ENCODE measurements at places on chromosomes 6 and 20.

DNA sequence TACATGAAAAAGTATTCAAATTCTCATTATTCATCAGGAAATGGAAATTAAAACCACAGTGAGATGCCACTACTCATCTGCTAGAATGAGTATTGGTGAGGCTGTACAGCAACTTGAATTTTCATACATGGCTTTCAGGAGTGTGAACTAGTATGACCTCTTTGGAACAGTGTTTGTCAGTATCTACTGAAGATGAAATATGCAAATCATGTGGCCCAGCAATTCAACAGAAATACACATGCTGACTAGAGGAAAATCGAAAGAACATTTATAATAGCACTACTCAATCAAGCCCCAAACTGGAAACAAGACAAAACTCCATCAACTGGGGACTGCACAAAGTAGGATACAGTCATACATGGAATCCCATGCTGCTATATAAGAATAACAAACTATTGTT is 102.2 kb downstream of the DCDC2 start:
- peaks cover 2% of the 10 kb centered on the region for H3K27me3 ChIP-seq
- no peak overlapping the region for H3K27ac ChIP-seq
- DNase-seq: no peak
- no peaks in the 10 kb centered on the region for H3K4me1 ChIP-seq
- no peaks in the 10 kb centered on the region for H3K36me3 ChIP-seq
- H3K4me3 ChIP-seq: no peak overlapping the region

GRCh38 chr6:6588924-6589709 is 597 bp downstream of the LY86 start:
- no peak overlapping the region for H3K4me3 ChIP-seq
- no peak overlapping the region for H3K27ac ChIP-seq
- no peaks in the 10 kb centered on the region for H3K27me3 ChIP-seq
- no peaks in the 10 kb centered on the region for H3K36me3 ChIP-seq
- H3K4me1 ChIP-seq: no peaks in the 10 kb centered on the region

GRCh38 chr6:42629845-42630244 is 66.0 kb downstream of the UBR2 start:
- H3K27ac ChIP-seq: no peak overlapping the region
- peaks cover 26% of the 10 kb centered on the region for H3K36me3 ChIP-seq
- no peak overlapping the region for H3K4me3 ChIP-seq
- H3K4me1 ChIP-seq: peaks cover 7% of the 10 kb centered on the region
- H3K27me3 ChIP-seq: no peaks in the 10 kb centered on the region
- DNase-seq: no peak

- H3K27ac ChIP-seq: no peak overlapping the region
- no peak for DNase-seq
- H3K4me3 ChIP-seq: no peak overlapping the region
- H3K36me3 ChIP-seq: no peaks in the 10 kb centered on the region
These were observed 11.4 kb downstream of the PBOV1 start for GRCh38 chr6:138206862-138207261.

DNA sequence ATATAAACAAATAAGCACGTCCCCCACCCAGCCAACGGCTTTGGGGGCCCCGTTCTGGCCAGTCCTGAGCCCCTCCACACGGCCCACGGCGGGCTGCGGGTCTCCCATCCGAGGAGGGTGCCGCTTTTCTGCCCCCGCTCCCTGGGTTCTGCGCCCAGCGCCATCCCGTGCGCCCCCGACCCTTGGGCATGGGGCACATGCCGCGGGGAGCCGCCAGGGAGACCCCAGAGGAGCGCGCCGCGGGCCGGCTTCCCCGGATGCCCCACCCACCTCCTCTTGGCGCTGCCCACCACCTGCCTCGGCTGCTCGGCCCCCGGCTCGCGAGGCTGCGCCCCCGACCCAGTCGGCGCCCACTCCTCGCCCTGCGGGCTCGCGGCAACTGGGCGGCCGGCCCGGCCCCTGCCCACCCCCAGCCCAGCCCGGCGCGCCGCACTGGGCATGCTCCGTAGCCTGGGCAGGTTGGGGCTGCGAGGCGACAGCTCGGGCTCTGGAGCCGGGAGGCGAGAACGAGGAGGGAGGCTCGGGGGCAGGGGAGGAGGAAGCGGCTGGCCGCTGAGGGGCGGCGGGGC is 570 bp upstream of the PLCB4 start:
- no peaks in the 10 kb centered on the region for H3K36me3 ChIP-seq
- peak; percentile 79 for DNase-seq
- no peaks in the 10 kb centered on the region for H3K27me3 ChIP-seq
- H3K4me1 ChIP-seq: no peaks in the 10 kb centered on the region
- H3K27ac ChIP-seq: peak overlapping the region; percentile 74

DNA sequence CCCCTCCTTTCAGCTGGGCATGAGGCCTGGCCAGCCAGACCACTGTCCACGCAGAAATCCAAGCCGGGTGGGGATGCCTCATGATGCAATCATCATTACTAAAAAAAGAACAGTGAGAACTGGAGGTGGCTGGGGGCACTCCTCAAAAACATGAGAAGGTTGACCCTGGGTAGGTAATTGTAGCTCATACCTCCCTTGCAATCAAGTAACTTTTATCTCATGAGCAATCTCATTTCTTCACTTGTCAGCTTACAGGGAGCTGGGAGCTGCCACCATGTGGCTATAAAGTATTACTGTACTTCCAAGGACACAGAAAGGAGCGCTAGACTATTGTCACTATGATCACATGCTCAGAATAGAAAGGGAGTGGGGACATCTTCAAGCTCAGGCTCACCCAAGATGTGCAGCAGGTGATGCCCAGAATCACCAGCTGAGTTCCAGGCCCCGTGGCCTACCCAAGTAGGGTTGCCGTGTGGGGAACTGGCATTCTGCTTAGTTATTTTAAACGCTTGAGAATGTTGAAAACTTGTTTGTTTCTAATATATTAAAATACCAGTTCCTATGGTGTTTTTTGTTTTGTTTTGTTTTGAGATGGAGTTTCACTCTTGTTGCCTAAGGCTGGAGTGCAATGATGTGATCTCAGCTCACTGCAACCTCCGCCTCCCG is 3.0 kb upstream of the CDH26 start:
- H3K4me1 ChIP-seq: no peaks in the 10 kb centered on the region
- peak; percentile 36 for DNase-seq
- no peak overlapping the region for H3K27ac ChIP-seq
- no peak overlapping the region for H3K4me3 ChIP-seq
- H3K27me3 ChIP-seq: no peaks in the 10 kb centered on the region

GRCh38 chr6:46011188-46012085 is 4.2 kb downstream of the CLIC5 start:
- peak overlapping the region; percentile 95 for H3K27ac ChIP-seq
- no peak overlapping the region for H3K4me3 ChIP-seq
- H3K36me3 ChIP-seq: no peaks in the 10 kb centered on the region
- peaks cover 1% of the 10 kb centered on the region for H3K27me3 ChIP-seq

GRCh38 chr6:28944412-28944865 is 20.7 kb upstream of the TRIM27 start:
- DNase-seq: peak; percentile 88
- no peaks in the 10 kb centered on the region for H3K36me3 ChIP-seq
- H3K4me1 ChIP-seq: no peaks in the 10 kb centered on the region
- H3K4me3 ChIP-seq: no peak overlapping the region

- H3K27ac ChIP-seq: peak overlapping the region; percentile 58
- no peaks in the 10 kb centered on the region for H3K27me3 ChIP-seq
- H3K4me3 ChIP-seq: no peak overlapping the region
- no peaks in the 10 kb centered on the region for H3K36me3 ChIP-seq
- DNase-seq: no peak
These were observed 21.2 kb upstream of the MEP1A start for GRCh38 chr6:46772016-46772415.

GRCh38 chr20:40146071-40146470 is 543.0 kb downstream of the MAFB start:
- no peaks in the 10 kb centered on the region for H3K4me1 ChIP-seq
- DNase-seq: no peak
- no peak overlapping the region for H3K27ac ChIP-seq

- no peaks in the 10 kb centered on the region for H3K27me3 ChIP-seq
- DNase-seq: no peak
- no peak overlapping the region for H3K4me3 ChIP-seq
- H3K4me1 ChIP-seq: no peaks in the 10 kb centered on the region
- no peaks in the 10 kb centered on the region for H3K36me3 ChIP-seq
These were observed 37.9 kb upstream of the RNF24 start for GRCh38 chr20:4053071-4053919.

DNA sequence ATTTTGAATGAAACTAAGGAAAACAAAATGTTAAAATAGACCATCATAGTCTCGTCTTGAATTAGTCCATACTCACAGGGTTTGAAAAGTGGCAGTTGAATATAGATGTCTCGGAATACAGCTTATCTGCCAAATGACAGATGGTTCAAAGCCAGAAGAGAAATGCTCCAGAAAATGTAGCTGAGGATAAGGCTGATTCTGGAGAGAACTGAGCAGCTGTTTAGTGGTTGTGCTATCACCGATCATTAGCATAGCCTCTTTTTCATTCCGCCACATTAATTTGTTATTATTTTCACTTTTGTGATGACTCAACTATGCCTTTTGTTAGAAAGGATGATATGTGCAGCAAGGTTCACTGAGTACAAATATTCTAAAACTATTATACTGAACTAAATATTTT is 390.2 kb upstream of the MAN1A1 start:
- no peak for DNase-seq
- H3K27ac ChIP-seq: no peak overlapping the region
- H3K36me3 ChIP-seq: no peaks in the 10 kb centered on the region
- H3K27me3 ChIP-seq: no peaks in the 10 kb centered on the region

DNA sequence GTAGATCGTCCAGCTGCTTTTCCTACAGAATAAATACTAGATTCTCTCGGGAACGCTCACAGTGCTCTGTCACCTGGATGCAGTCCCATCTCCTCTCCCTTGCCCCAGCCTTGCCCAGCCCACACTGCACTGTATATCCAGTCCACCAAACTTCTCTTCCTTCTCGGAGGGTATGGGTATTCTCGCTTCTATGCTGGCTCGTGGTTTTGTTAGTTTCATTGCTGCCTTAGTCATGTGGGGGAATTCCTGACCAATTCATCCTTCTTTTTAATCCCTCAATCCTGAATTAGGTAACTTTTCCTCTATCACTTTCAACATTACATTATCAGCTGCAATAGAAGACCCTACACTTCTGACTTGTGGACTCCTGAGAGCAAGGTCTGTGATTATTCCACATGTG is 252.4 kb downstream of the GMDS start:
- H3K27me3 ChIP-seq: no peaks in the 10 kb centered on the region
- no peaks in the 10 kb centered on the region for H3K4me1 ChIP-seq
- H3K4me3 ChIP-seq: no peak overlapping the region
- DNase-seq: no peak

- no peaks in the 10 kb centered on the region for H3K27me3 ChIP-seq
- no peaks in the 10 kb centered on the region for H3K4me1 ChIP-seq
- no peak overlapping the region for H3K27ac ChIP-seq
- H3K36me3 ChIP-seq: no peaks in the 10 kb centered on the region
These were observed 47.3 kb upstream of the MARCKS start for GRCh38 chr6:113809826-113810225.

GRCh38 chr20:43835944-43836508 is 78.6 kb upstream of the TOX2 start:
- no peaks in the 10 kb centered on the region for H3K36me3 ChIP-seq
- no peaks in the 10 kb centered on the region for H3K4me1 ChIP-seq
- H3K27ac ChIP-seq: no peak overlapping the region
- DNase-seq: no peak
- no peak overlapping the region for H3K4me3 ChIP-seq
- no peaks in the 10 kb centered on the region for H3K27me3 ChIP-seq

DNA sequence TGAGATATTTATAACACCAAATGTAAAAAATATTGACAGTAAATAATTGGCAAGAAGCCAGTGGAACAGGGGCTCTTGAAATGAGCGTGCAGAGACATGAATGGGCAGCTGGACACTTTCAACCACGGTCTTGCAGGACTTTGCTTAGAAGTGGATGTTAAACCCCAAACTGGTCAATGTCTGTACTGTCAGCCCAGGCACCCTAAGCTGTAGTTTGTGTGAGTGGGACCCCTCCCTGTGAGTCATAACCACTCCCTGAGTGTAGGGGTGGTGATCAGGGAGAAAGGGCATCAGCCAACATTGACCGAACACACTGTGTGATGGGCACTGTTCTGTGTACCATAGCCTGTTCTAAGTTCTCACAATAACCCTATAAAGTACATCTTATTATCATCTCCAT is 108.6 kb downstream of the FIG4 start:
- no peak overlapping the region for H3K4me3 ChIP-seq
- no peaks in the 10 kb centered on the region for H3K36me3 ChIP-seq
- H3K27me3 ChIP-seq: no peaks in the 10 kb centered on the region
- no peak for DNase-seq

DNA sequence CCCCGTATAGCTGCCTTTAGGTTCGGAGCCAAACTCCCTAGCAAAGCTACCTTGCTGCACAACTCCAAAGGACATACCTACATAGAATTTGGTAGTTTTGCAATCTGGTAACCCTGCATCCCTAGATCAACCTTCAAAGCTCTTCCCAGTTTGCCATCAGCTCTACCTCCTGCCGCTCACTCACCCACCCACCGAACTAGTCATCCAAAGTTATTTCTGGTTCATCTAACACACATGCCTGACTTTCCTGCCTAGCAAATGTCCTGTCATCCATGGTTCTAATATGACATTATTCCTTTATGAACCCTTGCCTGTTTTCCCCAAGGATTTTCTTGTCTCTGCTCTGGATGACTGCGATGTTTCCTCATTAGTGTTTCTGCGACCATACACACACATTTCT is 21.6 kb downstream of the SPAG4 start:
- H3K27ac ChIP-seq: no peak overlapping the region
- no peaks in the 10 kb centered on the region for H3K27me3 ChIP-seq
- no peaks in the 10 kb centered on the region for H3K36me3 ChIP-seq
- DNase-seq: no peak

DNA sequence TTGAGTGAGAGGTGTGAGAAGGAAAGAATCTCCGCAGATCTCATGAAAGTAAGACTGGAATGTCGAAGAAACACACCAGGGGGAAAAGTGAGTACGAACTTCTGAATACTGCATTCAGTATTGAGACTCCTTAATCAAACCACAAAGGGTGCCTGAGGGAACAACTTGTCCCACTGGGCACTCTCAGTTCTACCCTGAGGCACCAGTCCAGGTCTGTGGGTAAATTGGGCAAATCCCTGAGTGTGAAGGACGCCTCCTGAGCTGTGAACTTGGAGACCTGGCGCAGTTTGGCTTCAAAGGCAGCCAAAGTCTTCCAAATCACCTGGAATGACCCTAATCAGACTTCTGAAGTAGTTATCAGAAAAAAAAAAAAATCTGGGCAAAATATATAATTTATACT is 329.7 kb downstream of the BTBD9 start:
- H3K27me3 ChIP-seq: no peaks in the 10 kb centered on the region
- no peaks in the 10 kb centered on the region for H3K4me1 ChIP-seq
- H3K4me3 ChIP-seq: no peak overlapping the region
- no peak for DNase-seq
- no peaks in the 10 kb centered on the region for H3K36me3 ChIP-seq
- no peak overlapping the region for H3K27ac ChIP-seq

- peak overlapping the region; percentile 63 for H3K4me3 ChIP-seq
- peaks cover 9% of the 10 kb centered on the region for H3K36me3 ChIP-seq
- H3K4me1 ChIP-seq: peaks cover 3% of the 10 kb centered on the region
- H3K27me3 ChIP-seq: no peaks in the 10 kb centered on the region
These were observed 621 bp downstream of the NOL7 start for GRCh38 chr6:13615792-13616120.

DNA sequence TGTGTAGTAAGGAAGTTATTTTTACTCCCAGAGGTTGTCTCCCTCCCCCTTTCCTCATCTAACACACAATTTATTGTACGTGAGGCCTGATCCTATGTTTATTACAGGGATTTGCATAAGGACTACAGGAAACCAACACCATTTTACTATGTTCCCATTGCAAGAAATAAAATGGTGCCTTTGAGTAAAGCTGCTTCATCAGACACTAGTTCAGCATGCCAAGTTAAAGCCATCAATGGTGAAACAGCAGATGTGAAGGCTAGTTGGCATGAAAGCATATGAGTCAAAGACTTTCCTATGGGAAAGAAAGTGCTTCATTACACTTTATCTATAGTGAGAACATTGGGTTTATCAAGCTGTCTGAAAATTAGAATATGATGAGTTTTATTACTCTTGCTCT is 543.0 kb downstream of the GRIK2 start:
- H3K36me3 ChIP-seq: no peaks in the 10 kb centered on the region
- no peak overlapping the region for H3K27ac ChIP-seq
- DNase-seq: no peak

All from small intestine (tissue), 16 donors.